ENCODE measurements at places on chromosomes 11 and 22. TPM values are rescaled to one million over a fixed set of nuclear protein-coding genes. Genes with fewer than 3 reads are reported as not detected.

CTSC gene
- 78.3 TPM for total RNA-seq

MS4A1 gene
- 1.6 TPM for total RNA-seq

DNA sequence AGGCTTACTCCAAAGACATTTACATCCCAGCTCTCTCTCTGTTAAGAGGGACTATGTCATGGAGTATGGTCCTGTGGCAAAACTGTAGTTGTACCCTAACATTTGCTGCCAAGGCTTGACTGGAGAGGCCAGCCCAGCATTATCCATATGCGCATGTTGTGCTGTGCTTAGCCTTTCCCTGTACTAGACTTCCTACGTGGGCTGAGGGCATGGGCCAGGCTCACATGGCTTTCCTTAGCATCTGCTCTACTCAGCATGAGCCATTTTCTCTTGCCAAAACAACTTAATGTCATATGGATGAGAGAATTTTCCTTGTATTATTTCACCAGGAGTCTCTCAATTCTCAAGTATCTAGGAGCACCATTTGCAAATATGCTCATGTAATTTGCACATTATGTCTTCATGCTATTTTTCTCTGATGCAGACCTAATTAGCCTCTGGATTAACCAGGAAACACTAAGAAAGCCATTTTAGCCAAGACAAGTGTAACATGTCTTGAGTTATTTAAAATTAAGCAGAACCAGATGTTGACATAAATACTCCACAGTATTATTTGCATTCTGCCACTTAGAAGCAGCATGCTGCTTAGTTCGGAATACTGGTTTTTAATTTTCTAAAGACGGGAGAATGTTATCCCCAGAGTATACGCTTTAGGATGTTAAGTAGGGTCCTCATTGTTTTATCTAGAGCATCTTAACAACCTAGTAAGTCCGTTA is 71.7 kb upstream of the FAR1 start:
- H3K36me3 ChIP-seq, result no peaks in the 10 kb centered on the region
- H3K4me3 ChIP-seq, result no peak overlapping the region
- H3K27me3 ChIP-seq, result no peaks in the 10 kb centered on the region
- no peaks in the 10 kb centered on the region for H3K4me1 ChIP-seq
- DNase-seq, result no peak

GRCh38 chr11:47941907-47942558 is 38.3 kb upstream of the PTPRJ start:
- no peak for DNase-seq
- no peak overlapping the region for H3K4me3 ChIP-seq
- no peaks in the 10 kb centered on the region for H3K27me3 ChIP-seq
- no peak overlapping the region for H3K27ac ChIP-seq

DNA sequence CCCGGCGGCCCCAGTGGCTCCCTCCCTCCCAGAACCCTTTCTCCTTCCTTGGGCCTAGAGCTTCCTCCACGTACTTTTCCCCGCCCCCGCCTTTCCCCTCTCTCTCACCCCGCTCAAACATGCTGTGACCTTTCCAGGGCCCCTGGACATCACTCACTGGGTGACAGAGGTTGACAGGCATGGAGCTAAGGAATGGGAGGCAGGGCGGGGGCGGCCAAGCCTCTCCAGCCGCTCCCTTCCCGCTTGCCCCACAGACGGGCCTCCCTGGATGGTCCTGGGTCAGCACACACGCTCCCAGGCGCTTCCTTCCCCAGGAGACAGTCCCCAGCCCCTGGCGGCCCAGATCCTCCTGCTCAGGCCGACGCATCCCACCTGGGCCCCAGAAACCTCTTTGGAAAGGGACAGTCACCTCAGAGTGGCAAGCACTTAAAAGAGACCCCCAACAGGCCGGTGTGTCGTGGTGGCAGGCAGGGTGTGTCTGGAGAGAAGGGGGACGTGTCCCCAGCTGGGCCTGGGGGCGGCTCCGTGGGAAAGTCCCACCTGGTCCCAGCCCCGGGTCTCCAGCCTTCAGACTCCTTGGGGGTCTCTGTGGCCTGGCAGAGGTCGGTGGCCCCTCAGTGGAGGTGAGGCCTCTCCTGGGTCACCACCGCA is 8.8 kb downstream of the H19 start:
- H3K27ac ChIP-seq, result no peak overlapping the region
- H3K4me3 ChIP-seq, result no peak overlapping the region
- H3K4me1 ChIP-seq, result no peaks in the 10 kb centered on the region
- DNase-seq, result no peak
- no peaks in the 10 kb centered on the region for H3K27me3 ChIP-seq

- no peak for DNase-seq
- H3K27me3 ChIP-seq, result peaks cover 5% of the 10 kb centered on the region
- no peak overlapping the region for H3K4me3 ChIP-seq
- no peaks in the 10 kb centered on the region for H3K36me3 ChIP-seq
These were observed 222.9 kb downstream of the NAV2 start for GRCh38 chr11:19935507-19935906.

All from activated T-cell treated with anti-CD3 and anti-CD28 coated beads, Interleukin-2, amount 50 U/mL, for 72 hours (primary cell).